ENCODE measurements at places on chromosomes 11 and 22. TPM values are rescaled to one million over a fixed set of nuclear protein-coding genes. Genes with fewer than 3 reads are reported as not detected.

GRCh38 chr22:40203572-40203971 lies 25.8 kb downstream of the TNRC6B start:
- no peak for DNase-seq

DNA sequence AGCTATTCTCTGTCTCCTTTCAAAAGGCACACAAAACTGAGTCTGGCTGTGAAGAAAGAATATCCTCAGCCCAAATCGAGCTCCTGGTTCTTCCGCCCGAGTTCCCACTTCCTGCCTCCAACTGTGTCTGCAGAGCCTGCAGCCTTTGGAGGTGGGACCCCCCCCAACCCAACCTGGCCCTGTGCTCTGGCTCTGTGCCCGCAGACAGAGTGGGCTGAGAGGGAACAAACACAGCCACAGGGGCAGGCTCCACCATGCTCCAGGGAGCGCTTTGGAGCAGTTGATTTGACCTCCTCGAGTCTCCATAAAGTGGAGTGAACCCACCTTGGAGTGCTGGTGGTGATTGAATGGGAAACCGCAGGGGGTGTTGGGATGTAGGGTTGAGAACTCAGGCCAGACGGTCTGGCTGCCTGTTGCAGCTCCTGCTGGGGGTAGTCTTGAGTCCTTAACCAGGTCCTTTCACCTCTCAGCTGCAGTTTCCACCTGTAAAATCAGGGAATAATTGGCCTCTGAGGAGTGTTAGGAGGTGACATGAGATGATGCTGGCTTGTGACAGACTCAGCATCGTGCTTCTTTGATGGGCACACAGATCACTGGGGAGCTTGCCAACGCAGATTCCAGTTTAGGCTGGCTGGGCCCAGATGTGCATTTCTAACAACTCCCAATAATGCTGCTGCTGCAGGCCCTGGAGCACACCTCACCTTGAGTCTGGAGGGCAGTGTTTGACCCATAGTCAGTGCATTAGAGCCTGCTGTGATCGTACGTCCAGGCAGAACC lies 11.4 kb downstream of the DAGLA start:
- no peak for DNase-seq

DNA sequence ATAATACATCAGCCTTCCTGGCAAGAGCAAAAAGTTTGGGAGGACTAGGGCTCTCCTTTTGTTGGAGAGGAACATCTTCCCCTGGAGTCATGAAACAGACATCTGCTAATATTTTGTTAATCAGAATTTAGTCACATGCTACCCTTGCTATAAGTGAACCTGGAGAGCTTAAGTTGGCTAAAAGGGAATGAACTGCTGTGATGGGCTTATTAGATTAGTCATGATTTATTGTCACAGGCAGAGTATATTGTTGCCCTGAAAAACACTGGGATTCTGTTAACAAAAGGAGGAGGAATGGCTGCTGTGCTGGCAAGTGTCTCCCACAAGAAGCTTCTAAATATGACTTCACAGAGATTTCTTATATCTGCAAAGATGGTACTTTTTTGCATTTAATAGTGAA lies 16.0 kb downstream of the TCP11L1 start:
- DNase-seq, result no peak

DNA sequence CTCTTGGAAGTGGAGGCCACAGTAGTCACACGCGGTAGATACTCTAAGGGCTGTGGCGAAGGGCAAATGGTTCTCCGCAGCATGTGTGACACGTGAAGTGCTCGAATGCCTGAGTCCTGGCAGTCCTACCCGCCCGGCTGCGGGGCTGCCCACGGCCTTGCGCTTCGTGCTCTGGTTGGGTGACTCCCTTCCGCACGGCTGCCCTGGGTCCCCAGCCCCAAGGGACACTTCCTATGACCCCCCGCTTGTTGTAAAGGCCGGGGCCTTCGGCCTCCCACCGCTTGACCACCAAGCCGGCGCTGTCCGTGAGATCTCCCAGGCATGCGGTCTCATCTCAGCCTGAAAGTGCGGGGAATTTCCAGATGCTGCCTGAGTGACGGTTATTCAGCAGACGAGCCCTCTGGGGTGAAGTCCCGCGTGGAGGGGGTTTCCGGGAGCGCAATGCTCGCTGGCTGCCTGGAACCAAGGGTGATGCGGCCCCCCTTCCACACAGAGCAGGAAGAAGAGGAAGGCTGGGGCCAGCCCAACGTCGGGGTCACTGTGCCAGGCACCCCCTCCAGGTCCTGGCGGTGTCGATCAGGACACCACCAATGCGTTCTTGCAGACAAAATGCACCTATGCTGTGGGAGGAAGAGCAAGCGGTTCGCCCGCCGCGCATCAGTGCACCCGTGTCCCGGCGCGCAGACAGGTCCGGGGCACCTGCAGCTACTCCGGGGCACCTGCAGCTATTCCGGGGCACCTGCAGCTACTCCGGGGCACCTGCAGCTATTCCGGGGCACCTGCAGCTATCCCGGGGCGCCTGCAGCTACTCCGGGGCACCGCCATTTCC lies 171.2 kb downstream of the OPCML start:
- no peak for DNase-seq

DNA sequence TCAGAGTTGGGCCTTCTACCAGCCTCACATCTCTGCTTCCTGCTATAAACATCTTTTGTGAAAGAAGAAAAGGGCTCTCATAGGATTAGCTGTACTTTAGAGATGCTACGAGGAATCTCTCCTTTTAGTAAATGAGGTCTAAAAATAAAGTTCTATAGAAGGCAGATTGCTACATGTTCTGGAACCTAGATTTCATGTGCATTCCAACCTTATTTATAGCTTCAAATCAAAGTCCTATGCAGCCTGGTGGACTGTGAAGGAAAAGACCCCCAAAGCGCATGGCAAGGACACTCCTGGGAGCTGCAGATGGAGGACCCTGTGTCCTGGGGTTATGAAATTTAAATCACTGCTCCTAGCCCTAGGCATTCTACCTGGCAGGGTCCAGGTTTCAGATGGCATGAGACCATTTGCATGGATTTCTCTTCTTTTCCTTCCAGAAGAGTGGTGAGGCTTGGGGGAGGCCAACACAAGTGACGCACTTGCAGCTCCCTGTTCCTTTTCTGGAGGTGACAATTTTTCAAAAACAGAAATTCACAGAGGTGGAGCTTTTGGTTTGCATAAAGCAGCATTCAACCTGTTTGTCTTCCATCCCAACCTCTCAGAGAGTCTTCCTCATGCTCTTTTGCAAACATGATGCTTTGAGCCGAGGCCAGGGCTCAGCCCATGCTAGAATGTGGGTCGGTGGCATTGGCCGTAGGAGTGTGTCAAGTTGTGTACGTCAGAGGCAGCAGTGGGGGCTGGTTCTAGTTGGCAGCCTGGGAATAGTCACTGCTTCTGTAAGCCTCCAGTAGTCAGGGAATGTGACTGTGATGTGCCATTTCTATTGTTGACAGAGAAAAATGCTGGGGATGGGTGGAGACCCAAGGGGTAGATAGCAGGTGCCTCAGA lies 6.3 kb downstream of the CRY2 start:
- DNase-seq, result peak; percentile 71

DNA sequence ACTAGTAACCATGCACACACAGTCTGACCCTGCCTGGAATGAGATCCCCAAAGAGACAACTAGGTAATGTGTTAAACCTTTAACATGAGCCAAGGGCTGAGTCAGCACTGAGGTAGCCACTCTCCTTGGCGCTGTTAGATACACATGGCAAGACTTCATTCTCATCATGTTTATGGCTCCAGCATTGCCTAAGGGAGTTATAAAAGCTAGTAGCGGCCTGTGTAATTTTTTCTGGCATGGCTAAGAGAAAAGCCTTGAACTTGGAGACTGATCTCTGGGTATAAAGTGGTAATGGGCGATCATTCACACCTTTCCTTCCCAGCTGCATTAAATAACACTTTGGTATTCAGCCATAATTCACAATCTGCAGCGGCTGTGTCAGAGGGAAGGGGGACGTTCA lies 779.7 kb upstream of the LRRC4C start:
- DNase-seq, result no peak

GRCh38 chr22:46309526-46310085 lies 12.9 kb downstream of the GTSE1 start:
- DNase-seq, result no peak

GGT5 gene
- total RNA-seq, result 57.8 TPM

CCDC34 gene
- total RNA-seq, result 3.0 TPM

All from left cardiac atrium (tissue), 4 donors.